ENCODE measurements at places on chromosomes 2 and 18.

DNA sequence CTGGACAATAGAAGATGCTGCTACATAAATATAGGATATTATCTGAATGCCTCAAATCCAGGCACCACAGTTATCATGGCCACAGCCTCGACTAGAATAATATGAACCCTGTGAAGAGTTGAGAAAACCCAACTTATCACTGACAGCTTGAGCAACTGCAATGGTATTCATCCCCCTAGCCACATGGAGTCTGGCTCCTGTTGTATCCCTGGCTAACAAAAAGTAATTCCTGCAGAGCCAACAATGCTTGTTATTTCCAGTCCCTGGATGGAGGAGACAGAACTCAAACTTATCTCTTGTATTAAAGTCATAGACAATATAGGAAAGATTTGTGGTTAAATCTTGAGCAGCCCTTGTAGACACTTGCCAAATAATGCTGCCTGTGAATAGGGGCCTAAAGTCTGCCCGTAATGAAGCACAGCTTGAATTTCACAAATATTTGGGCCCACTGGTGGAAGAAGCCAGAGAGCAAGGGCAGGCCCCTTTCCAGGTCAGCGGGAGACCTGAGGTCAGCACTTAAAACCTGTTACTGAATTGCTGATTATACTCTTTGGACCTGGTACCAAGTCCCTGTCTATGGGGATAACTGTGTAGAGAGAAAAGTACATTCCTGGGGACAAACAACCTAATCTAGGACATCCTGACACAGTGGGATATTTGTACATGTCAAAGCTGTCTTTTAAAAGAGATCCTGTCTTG, 28.4 kb upstream of the SUCLG1 start:
- DNase-seq = no peak

DNA sequence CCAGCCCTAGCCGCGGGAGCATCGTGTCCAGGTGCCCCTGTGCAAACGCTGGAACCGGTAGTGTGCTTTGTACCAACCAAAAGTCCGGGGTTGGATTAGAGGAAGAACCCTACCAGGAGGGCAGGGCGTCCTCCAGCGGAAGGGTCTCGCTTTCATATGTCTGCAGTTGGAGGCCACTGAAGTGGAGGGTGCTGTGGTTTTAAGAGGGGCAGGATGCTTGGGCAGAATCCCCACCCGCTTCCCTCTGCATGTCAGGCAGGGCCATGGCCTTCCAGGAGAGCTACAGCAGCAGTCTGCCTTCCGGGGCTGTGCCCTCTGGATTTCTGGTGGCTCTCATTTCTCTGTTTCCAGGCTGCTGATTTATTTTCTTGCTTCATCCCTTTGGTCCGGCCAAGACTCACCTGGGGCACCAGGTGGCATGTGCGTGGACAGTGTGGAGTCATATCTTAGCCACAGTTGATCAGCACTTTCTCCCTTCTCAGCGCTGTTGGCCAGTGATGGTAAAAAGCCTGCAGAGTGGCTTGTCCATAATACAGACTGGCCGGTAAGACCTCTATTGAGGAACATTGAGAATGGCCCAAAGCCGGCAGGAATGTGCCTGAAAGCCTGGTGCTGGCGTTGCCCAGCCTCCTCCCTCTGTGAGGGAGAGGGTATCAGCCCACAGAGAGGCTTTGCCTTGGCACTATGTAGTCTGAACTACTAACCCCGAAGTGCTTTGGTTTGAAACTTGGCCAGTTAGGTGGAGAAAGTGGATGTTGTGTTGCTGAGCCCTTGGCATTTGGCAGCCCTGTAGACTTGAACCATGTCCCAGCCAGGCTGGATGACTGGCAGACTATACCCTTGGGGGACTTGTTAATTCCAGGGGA, 1.8 kb downstream of the AGAP1 start:
- DNase-seq = peak; percentile 63

DNA sequence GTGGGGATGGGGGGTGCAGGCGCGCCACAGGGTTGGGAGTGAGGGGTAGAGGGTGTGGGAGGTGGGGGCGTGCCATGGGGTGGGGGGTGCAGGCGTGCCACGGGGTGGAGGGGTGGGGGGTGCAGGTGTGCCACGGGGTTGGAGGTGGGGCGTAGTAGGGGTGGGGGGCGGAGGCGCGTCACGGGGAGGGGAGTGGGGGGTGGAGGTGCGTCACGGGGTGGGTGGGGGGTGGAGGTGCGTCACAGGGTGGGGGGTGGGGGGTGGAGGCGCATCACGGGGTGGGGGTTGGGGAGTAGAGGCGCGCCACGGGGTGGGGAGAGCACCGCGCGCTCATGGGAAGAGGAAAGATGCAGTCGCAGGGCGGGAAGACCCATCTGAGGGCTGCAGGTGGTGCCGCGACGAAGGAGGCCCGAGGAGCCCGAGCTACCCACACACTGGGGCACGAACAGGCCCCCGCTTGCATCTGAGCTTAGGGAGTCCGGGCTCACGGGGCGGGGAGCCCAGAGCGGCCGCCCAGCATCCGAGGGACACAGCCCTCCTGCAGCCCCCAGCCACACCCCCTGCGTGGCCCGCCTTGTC, 37.5 kb downstream of the SNED1 start:
- DNase-seq = no peak

GRCh38 chr2:217444932-217445331, 557.9 kb downstream of the TNS1 start:
- no peak for DNase-seq

DNA sequence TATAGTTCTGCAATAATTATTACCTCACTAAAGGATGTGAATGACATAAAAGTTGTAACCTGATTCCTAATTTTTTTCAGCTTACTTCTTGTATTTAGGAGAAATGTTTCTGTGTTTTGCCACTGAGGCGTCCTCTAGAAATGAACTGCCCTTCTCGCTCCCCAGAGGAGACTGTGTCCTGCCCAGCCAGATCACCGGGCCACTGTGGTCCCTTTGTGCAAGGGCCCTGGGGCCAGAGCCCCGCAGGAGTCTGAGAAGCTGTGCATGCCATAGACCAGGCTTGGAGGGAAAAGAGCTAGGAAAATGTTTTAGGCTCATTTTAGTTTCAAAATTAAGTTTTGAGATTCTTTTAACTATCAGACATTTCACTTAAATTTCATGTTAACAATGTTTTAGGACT, 31.1 kb upstream of the LDLRAD4 start:
- DNase-seq = no peak

DNA sequence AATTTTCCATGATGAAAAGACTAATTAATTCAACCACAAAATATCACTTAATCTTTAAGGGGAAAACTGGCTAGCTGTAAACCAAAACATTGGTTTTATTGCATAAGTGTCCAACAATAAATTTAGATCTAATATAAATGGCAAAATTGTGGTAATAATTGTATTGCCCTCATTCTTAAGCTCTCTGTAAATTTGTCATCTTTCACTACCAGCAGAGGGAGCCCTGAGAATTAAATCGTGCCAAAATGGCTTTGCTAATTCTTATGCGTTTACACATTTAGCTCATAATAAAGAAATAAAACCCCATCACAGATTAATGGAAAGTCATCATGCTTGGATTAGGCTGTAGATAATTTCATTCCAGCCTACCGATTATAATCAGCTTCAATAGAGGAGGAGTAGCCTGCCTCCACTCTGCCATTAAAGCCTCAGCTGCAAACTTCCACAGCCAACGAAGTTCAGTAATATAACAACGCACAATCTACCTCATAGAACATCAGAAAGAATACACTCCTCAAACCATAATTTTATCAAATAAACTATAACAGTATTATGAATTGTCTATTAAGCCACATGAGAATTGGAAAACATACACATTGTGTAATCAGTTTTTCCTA, 70.0 kb upstream of the ATP5MC3 start:
- peak; percentile 17 for DNase-seq

DNA sequence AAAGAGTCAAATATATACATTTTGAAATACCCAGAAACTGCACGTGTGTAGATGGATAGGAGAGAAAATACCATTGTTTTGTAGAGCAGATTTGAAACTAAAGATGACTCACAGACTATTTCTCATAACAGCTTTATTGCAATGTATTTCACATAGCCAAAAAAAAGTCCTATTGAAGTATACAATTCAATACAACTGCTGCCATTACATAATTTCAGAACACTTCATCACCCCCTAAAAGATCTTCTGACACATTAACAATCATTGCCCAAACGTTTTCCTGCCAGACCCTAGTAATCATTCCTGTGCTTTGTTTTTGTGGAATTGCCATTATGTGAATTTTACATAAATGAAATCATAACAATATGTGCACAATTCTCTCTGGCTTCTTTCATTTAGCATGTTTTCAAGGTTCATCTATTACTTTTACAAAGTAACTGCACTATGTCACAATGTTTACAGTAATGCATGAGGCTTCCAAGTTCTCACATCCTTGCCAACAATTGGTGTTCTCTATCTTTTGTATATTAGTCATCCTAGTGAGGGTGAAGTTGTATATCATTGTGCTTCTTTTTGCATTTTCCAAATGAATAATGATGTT, 378.6 kb upstream of the CWC22 start:
- no peak for DNase-seq

- no peak for DNase-seq
Measured at GRCh38 chr2:1970341-1970740, 226.0 kb upstream of the PXDN start.

DNA sequence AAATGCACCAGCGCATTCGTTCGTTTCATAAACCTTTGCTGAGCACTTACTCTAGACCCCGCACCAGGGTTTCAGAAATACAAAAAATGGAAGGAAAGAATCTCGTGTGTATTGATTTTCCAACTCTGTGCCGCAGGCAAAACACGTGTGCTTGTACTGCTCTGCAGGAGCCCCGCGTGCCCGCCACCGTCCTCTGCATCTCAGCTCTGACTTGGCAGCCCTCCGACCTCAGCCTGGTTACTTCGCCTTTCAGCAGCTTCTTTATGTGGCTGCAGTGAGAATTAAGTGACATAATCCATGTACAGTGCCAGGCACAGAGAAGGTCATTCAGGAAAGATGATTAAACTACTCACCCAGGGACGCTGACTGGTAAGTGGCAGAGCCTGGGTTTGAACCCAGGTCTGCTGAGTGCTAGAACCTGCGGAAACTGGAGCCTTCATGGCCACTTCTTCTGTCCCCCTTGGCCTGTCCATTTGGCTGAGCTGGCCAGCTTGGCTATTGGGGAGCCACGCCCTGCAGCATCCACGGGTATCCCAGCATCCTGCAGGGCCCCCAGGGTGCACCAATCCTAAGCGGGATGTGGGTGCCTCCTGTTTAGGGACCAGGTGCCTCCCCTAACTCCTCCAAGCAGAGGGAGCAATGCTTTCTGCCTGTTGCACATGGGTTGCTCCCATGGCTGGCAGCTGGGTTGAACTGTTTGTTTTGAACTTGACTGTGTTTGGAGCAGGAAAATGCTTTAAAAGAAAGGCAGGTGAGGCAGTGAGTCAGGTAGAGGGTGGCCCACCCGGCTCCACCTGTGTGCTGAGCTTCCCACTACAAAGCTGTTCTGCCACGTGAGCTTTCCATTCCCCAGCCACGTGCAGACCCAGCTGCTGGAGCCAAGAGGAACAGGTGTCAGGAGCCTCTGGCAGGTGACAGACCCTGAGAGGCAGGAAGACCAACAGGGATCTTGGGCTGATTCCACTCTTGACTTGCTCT, 34.3 kb downstream of the INHBB start:
- DNase-seq = peak; percentile 43

- DNase-seq = no peak
Measured at GRCh38 chr2:134107402-134107801, 146.5 kb upstream of the MGAT5 start.

DNA sequence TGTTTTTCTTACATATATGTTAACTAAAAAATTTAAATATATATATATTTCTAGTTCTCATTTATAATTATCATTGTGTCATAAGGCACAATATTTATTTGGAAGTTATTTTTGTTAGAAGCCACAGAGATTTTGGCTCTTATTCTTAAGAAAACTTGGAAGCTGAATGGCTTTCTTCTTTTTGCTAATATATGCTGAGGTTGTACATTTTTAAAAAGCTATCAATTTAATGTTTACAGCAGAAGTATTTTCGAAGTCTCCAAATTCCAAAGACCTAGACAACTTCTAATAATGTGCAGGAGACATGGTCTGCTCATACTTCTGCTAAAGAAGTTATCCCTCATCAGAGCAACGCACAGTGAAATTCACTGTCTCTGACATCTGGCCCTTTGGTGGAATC, 3.7 kb upstream of the PIEZO2 start:
- no peak for DNase-seq

- DNase-seq = no peak
Measured at GRCh38 chr2:69961496-69961895, at the start of gene ASPRV1. Gene ASPRV1 (minus strand): TSS chr2:69961631. CDS start chr2:69961436, 195 bp downstream.

DNA sequence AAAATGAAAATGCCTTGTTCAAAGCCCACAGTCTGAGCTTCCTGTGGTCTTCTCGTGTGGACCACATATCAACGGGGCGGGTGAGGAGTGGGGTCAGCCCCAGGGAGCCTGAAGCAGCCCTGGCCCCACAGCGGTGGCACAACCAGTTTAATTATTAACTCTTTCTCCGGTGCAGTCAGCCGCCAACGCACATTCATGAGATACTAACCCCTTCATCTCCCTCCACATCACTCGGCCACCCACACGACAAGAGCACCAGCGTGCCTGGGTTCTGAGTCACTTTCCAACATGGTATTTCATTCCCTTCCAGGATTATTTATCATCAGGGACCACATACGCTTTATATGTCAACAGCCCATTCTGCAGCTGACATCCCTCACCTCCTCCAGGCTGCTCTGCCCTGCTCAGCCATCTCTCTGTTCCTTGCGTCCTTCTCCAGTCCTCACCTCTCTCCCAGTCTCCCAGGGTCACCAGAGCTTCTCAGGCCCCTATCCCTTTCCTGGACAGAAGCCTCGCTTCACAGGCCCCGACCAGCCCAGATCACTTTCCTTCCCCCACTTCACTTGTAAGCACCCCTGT, 48.0 kb upstream of the ID2 start:
- DNase-seq = no peak

GRCh38 chr2:43481927-43482542, 113.8 kb downstream of the THADA start:
- no peak for DNase-seq

DNA sequence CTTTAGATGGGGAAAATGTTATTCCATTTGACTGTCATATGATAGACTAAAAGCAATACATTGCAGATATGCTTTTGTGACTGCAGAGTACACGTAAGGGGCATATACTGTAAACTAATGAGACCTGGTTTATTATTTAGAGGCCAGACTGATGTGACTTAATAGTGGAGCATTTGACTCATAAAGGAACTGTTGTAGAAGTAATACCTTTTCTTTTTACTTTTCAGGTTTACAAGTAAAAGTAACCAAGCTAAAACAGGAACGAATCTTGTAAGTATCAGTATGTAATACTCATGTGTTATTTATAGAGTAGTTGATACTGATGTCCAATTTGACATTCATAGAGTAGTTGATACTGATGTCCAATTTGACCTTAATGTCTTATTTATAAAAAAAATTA, 13.1 kb downstream of the RBBP8 start:
- no peak for DNase-seq

DNA sequence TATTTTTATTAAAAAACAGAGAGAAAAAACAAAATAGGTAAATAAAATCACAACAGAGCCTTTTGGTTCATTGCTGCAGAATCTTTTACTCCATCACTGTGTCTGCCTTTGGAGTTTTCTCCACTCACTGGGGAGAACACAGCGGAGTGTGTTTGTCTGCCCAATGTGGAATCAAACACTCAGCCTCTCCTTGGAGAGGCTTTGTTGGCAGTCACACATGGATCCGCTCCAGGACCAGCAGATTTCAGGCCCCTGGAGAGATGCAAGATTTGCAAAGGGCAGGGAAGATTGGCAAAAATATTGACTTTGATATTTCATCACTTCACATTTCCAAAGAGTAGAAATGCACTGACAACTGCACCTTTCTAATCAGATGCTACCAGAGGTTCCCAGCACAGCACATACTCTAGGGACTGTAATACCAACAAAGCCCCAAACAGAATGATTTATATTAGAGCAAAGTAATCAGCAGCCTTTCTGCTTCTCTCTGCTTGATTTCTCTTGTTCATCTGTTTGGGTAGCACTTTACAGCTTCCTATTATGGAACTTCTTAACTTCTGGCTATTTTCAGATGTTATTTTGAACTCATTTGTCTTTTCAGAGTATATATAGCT, 1898.8 kb upstream of the PIK3C3 start:
- no peak for DNase-seq

Measured in PC-9 (cell line).